ENCODE measurements at places on chromosomes 7 and 10.

- no peak for DNase-seq
Measured at GRCh38 chr10:99929360-99929759, 80.4 kb downstream of the DNMBP start.

DNA sequence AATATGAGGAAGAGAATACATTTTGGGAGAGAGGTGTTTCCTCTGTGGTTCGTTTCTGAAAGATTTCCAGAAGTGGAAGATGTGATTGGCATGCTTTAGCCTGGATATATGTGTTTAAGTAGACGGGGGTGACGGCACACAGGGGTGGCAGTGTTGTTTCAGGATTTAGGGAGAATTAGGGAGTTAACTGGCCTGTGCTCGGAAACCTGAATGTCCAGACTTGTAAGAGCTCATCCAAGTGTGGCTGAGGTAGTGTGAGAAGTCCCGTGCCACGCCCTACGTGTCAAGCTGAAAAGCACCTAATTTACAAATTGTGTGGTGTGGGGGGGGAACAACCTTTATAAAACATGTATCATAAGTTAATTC, 1.1 kb downstream of the RALA start:
- DNase-seq = no peak

DNA sequence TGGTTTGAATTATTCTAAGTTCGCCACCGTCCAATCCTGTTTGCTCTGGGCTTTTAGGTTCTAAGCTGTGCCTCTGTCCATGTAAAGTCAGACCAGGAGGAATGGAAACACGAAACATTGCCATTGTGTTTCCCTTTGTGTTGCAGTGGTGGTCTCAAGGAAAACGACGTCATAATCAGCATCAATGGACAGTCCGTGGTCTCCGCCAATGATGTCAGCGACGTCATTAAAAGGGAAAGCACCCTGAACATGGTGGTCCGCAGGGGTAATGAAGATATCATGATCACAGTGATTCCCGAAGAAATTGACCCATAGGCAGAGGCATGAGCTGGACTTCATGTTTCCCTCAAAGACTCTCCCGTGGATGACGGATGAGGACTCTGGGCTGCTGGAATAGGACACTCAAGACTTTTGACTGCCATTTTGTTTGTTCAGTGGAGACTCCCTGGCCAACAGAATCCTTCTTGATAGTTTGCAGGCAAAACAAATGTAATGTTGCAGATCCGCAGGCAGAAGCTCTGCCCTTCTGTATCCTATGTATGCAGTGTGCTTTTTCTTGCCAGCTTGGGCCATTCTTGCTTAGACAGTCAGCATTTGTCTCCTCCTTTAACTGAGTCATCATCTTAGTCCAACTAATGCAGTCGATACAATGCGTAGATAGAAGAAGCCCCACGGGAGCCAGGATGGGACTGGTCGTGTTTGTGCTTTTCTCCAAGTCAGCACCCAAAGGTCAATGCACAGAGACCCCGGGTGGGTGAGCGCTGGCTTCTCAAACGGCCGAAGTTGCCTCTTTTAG, 46.3 kb upstream of the DMBT1 start:
- no peak for DNase-seq

DNA sequence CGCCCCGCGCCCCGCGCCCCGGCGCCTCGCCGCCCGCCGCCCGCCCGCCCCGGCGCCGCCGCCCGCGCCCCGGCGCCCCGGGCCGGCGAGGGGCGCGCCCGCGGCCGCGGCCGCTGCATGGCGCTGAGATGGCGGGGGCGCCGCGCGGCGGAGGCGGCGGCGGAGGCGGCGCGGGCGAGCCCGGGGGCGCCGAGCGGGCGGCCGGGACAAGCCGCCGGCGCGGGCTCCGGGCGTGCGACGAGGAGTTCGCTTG, 174 bp downstream of the ADCY1 start:
- no peak for DNase-seq

DNA sequence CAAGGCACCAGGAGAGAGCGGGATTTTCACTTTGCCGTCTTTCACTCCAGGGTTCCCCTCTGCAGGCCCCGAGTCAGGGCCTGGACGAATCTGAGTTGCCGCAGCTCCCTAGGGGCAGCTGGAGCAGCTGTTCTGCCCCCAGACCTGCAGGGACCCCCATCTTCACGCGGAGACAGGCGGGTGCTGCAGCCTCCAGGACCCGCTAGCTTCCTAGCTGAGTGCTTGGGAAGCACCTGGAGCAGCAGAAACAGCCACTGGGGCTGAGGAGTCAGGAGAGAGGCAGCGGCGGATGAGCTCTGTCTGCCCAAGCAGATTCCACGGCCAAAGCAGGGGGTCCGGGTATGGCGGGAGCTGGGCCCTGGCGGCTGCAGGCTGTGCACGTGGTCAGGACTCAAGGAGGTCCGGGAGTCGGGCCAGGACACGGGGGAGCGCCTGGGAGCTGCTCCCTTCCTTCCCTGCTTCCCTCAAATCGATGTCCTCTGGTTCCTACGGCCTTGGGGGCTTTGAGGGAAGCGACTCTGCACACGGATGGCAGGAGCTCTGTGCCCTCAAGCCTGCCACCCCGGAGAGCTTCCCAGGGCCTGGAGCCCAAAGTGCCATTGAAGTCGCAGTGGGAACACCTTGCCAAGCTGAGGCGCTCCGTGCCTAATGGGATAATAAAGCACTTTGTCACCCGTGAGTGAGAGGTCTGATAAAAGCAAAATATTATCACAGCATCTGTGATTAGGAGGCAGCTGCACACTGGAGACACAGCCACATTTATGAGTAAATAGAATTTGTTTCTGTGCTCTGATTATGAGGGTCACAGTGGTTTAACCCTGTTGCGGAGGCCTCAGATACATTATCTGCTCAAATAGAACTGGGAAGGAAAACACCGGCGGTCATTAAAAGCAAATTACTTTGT, 17.2 kb downstream of the MNX1 start:
- no peak for DNase-seq

- DNase-seq = no peak
Measured at GRCh38 chr7:155348806-155349205, 51.1 kb downstream of the INSIG1 start.

- no peak for DNase-seq
Measured at GRCh38 chr7:93757426-93757825, 133.1 kb downstream of the TFPI2 start.

DNA sequence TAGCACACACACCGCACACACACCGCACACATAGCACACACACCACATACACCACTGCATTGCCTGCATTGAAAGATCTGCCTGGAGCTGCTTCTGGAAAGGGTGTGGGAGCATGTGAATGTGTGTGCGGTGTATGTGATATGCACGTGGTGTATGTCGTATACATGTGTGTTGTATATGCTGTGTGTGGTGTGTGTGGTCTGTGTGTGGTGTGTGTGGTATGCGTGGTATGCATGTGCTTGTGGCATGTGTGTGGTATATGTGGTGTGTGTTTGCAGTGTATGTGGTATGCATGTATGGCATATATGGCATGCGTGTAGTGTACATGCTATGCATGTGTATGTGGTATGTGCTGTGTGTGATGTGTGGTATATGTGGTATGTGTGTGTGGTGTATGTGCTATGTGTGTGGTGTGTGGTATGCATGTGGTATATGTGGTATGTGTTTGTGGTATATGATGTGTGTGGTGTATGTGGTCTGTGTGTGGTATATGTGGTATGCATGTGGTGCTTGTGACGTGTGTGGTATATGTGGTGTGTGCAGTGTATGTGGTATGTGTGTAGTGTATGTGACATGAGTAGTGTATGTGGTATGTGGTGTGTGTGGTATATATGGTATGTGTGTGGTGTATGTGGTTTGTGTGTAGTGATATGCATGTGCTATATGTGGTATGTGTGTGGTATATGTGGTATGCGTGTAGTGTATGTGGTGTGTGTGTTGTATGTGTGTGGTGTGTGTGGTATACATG, 176.2 kb downstream of the WDR37 start:
- DNase-seq = no peak

DNA sequence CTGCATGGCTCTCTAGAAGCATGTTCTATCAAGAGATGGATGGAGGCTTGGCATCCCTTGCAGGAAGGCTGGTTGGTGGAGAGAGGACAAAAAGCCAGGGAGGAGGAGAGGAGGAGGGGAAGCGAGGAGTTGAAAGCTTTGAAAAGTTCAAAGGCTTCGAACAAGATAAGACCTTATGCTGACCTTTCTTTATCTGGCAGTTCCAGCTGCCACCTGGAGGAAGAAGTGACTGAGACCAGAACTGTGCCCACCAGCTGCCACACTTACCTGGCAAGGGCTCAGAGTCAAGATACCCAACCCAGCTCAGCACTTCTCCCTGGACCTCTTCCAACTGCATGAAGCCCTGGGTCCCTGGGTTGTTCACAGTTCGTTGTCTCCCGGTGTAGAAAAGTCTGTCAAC, 14.8 kb downstream of the CCL24 start:
- DNase-seq = no peak

All from cortex of kidney (tissue), 1 donor.